ENCODE measurements at places on chromosomes 16 and 17. TPM values are rescaled to one million over a fixed set of nuclear protein-coding genes. Genes with fewer than 3 reads are reported as not detected.

- DNase-seq = no peak
Measured at GRCh38 chr17:32370426-32370825, 20.5 kb downstream of the ZNF207 start.

GRCh38 chr16:66658860-66659190 lies 37.7 kb downstream of the CMTM4 start:
- no peak for DNase-seq

The GPR139 gene
- total RNA-seq = not detected

DNA sequence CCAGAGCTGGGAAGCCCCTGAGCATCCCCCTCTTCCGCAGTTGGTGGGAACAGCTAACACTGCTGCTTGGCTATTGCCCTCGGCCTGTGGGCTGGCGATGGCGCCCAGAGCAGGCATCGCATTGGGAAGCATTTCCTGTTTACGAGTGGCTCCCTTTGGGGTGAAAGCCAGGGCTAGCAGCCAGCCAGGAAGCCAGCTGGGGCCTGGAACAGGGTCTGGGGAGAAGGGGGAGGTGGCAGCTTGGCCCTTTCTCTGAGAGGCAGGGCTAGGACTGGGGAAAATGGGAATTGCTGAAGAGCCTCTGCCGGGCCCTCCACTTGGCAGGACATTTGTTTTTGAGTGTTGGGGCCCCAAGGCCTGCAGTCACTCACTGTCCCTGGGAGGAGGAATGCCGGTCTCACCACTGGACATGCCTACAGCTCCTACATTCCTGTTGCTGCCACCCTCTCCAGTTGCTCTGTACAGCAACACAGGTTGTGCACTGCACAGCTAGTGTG lies 2.4 kb upstream of the MTSS2 start:
- no peak for DNase-seq

DNA sequence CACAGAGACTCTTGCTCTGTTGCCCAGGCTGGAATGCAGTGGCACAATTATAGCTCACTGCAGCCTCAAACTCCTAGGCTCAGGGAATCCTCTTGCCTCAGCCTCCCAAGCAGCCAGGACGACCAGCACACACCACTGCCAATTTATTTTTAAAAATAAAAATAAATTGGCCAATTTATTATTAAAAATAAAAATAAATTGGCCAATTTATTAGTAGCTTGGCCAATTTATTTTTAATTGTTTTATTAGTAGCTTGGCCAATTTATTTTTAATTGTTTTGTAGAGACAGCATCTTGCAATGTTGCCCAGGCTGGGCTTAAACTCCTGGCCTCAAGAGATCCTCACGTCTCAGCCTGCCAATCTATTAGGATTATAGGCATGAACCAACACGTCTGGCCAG lies 184.3 kb downstream of the FTO start:
- DNase-seq = no peak

- DNase-seq = no peak
Measured at GRCh38 chr17:48432820-48433775, 3.1 kb upstream of the SKAP1 start.

- no peak for DNase-seq
Measured at GRCh38 chr17:28937044-28937729, 14.1 kb downstream of the PHF12 start.

GRCh38 chr17:48624544-48625494 lies 1.3 kb downstream of the HOXB9 start:
- DNase-seq = no peak

DNA sequence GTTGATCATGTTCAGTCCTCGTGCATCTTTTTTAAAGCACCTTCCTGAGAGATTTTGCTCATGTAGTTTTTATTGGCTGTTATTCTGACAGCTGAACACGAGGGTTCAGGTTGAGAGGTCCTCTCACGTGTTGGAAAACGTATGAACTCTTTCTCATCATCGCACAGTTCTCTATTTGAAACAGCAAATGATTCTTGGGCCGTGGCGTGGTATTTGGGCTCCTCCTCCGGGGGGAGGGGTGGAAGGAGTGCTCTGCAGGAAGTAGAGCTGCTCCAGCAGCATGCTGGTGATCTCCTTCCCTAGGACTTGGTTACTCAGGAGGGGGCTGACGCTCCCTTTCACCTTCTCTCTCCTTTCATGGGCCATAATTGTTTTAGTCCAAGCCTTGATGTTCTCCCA lies 70.4 kb downstream of the KSR1 start:
- no peak for DNase-seq

The SCIMP gene
- 4.8 TPM for total RNA-seq

The EPX gene
- not detected for total RNA-seq

The OSGIN1 gene
- 1.4 TPM for total RNA-seq

- DNase-seq = no peak
Measured at GRCh38 chr17:53818929-53819328, 3.8 kb upstream of the KIF2B start.

DNA sequence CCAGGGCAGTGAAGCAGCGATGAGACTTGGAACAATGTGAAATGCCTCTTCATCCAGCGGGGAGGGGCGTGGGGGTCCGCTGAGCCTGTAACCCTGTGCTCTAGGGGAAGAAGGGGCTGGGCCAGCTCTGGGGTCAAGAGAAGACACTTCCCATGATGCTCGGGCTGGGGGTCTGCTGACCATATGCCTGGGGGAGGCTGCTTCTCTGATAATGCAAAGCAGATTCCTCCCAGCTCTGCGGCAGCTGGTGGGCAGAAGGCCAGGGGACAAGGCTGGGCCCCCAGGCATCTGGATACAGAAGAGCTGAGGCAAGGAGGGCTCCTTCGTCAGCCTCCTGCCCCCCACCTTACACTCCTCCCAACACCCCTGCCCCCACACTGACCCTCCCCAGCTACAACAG lies 24.7 kb downstream of the NGFR start:
- no peak for DNase-seq

- no peak for DNase-seq
Measured at GRCh38 chr17:56425483-56425882, 168.0 kb upstream of the NOG start.

The KIF2B gene
- total RNA-seq = not detected

The TVP23A gene
- total RNA-seq = not detected

DNA sequence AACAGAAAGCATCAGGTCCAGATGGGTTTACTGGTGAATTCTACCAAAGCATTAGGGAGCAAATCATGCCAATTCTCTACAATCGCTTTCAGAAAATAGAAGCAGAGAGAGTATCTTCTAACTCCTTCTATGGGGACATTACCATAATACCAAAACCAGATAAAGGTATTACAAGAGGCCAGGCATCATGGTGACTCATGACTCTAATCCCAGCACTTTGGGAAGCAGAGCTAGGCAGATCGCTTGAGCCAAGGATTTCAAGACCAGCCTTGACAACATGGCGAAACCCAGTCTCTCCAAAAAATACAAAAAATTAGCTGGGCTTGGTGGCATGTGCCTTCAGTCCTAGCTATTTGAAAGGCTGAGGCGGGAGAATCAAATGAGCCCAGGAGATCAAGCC lies 23.0 kb downstream of the HBQ1 start:
- DNase-seq = no peak

The PRSS36 gene
- total RNA-seq = 0.10 TPM

- DNase-seq = no peak
Measured at GRCh38 chr16:22765479-22765878, 48.5 kb upstream of the HS3ST2 start.

The OR2C1 gene
- total RNA-seq = not detected

- DNase-seq = no peak
Measured at GRCh38 chr16:4216596-4216995, 25.3 kb downstream of the SRL start.

The CHD9NB gene
- total RNA-seq = 0.31 TPM

DNA sequence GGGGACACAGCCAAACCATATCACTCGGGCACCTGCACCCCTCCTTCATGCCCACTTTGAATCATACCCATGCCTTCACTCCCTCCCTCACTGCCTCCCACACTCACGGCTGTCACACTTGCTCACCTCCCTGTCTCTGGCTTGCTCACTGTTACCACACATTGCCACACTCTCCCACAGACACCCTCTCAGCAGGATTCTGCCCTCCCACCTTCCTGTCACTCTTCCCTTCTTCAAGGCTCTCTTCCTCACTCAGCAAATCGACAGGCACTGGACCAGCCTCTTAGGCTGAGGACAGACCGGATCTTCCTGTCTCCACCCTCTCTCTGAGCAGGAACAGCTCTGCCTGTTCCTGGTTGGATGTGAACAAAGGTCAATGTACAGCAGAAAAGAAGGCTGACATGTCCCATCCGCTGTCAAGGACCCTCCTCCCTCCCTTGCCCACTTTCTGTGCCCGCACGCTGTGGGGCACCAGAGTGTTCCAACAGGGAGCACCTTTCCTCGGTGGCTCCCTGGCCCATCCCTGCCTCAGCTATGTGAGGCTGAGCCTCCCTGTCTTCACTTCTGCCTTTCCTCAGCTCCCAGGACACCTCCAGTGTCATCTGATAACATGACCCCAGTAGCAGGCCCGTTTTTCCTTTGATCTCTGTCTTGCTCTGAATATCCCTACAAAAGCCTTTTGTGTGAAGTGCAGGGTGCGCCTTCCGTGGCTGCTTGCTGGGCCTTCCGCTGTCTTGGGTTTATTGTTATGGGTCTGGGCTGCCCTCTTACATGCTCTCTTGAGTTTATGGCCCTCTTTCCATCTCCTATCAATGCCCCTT lies 47.0 kb downstream of the CCDC182 start:
- no peak for DNase-seq

The PIRT gene
- total RNA-seq = not detected

DNA sequence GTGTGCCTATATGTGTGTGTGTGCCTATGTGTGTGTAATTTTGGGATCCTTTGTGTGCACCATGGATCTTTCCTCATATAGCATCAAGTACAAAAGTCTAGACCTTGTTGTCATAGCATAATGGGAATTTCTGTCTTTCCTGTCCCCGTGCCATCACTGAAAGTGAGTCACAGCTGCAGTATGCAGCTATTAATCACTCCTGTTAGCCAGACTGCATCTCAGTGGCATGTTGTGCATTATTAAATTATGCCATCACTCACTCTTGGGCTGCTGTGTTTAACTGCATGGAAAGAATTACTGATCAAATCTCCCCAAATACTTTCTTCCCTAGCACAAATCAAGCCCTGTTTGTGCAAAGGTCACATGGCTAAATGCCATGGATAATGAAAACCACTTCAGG lies 92.4 kb downstream of the CBLN1 start:
- DNase-seq = no peak

DNA sequence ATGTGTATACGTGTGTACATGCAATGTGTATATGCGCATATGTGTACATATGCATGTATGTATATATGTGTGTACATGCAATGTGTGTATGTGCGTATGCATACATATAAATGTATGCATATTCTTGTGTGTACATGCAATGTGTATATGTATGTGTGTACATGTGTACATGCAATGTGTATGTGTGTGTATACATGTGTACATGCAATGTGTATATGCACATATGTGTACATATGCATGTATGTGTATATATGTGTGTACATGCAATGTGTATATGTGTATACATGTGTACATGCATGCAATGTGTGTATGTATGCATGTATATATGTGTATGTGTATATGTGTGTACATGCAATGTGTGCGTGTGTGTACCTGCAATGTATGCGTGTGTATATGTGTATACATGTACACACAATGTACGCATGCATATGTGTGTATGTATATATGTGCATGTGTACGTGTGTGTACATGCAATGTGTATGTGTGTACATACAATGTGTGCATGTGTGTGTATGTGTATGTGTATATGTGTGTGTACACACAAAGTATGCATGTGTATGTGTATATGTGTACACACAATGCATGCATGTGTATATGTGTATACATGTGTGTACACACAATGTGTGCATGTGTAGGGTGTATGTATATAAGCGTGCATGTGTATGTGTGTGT lies 167.7 kb downstream of the SHISA9 start:
- no peak for DNase-seq

The UMOD gene
- not detected for total RNA-seq

DNA sequence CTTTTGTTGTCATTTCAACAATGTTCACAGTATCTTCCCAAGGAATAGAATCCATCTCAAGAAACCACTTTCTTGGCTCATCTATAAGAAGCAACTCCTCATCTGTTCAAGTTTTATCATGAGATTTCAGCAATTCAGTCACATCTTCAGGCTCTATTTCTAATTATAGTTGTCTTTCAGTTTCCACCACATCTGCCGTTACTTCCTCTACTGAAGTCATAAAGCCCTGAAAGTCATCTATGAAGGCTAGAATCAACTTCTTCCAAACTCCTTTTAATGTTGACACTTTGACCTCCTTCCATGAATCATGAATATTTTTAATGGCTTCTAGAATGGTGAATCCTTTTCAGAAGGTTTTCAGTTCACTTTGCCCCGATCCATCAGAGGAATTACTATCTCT lies 102.1 kb downstream of the CDH13 start:
- DNase-seq = no peak

The CASKIN2 gene
- total RNA-seq = 0.08 TPM

- DNase-seq = no peak
Measured at GRCh38 chr16:11245988-11246387, 10.0 kb downstream of the SOCS1 start.

- no peak for DNase-seq
Measured at GRCh38 chr17:76981545-76982295, 113.5 kb downstream of the MGAT5B start.

GRCh38 chr16:89601906-89602272 lies 11.6 kb upstream of the DPEP1 start:
- no peak for DNase-seq

- DNase-seq = no peak
Measured at GRCh38 chr16:83338941-83339340, 468.8 kb upstream of the HSBP1 start.

- no peak for DNase-seq
Measured at GRCh38 chr16:19213885-19214284, 45.8 kb downstream of the SYT17 start.

All from T-helper 17 cell (primary cell).